Fibroblast of lung (primary cell): ENCODE measurements at places on chromosomes 6 and 20. TPM values are rescaled to one million over a fixed set of nuclear protein-coding genes. Genes with fewer than 3 reads are reported as not detected.

GRCh38 chr20:24795436-24795835, 153.6 kb upstream of the CST7 start:
- H3K36me3 ChIP-seq: no peaks in the 10 kb centered on the region
- no peak overlapping the region for H3K4me3 ChIP-seq
- no peaks in the 10 kb centered on the region for H3K27me3 ChIP-seq
- no peaks in the 10 kb centered on the region for H3K4me1 ChIP-seq
- peak; percentile 64 for DNase-seq
- H3K27ac ChIP-seq: no peak overlapping the region

DNA sequence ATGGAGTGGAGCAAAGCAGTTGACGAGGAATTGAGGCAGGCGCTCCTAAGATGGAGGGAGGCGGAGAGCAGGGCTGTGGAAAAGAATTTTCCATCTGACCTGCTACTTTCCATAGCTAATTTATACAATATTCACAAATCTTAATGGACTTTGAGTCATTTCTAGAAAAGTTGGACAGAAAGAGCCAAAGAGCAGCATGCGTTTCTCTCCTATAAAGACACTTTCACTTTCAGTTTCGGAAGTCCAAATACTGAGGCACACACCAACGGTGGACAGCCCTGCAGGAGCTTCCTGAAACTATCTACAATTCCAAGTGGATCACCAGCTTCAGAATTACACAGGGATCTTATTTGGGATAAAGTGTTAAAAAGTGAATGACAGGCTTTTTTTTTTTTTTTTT, 43.5 kb downstream of the PANK2 start:
- peaks cover 25% of the 10 kb centered on the region for H3K4me1 ChIP-seq
- peaks cover 7% of the 10 kb centered on the region for H3K36me3 ChIP-seq
- H3K4me3 ChIP-seq: peak overlapping the region; percentile 41
- DNase-seq: no peak

RAMACL gene
- 0.20 and 0.22 TPM in 2 replicates for polyA plus RNA-seq

DNA sequence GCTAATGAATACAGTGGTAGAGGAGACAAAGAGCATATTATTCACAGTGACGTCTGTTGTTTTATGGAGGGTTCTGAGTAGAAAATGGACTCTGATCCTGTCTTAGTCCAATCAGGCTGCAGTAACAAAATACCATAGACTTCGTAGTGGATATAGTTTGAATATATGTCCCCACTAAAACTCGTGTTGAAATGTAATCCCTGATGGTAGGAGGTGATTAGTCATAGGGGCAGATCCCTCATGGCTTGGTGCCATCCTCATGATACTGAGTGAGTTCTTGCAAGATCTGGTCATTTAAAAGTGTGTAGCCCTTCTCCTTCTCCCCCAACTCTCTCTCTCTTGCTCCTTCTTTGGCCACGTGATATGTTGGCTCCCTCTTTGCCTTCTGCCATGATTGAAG, 82.5 kb downstream of the CD83 start:
- no peaks in the 10 kb centered on the region for H3K36me3 ChIP-seq
- no peak overlapping the region for H3K4me3 ChIP-seq
- no peaks in the 10 kb centered on the region for H3K4me1 ChIP-seq
- H3K27ac ChIP-seq: no peak overlapping the region
- no peaks in the 10 kb centered on the region for H3K27me3 ChIP-seq

DNA sequence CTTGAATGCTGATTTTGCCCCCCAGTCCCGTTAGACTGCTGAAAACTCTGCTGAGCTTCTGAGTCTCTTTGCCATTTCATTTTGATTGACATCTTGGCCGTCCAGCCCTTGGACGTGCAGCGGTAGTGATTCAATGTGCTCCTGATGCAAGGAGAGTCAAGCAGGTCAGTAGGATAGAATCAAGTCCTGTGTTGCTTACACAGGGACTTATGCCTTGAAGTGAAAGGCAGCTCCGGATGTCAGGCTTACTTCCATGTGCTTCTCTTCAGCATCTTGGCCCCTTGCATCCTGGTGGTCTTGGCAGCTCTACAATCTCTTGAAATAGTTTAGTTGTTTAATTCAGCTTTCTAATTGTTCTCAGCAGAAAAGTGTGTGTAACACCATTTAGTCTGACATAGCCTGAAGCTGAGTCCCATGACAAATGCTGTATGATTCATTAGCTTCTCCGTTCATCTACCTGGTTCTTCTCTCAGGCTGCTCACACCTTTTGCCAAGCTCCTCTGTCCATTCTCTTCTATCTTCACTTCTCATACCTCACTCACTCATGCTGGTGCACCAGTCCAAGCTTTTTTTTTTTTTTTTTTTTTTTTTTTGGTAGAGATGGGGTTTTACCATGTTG, 76.0 kb downstream of the EZR start:
- no peaks in the 10 kb centered on the region for H3K36me3 ChIP-seq
- no peak for DNase-seq
- no peak overlapping the region for H3K27ac ChIP-seq
- H3K4me1 ChIP-seq: no peaks in the 10 kb centered on the region
- H3K4me3 ChIP-seq: no peak overlapping the region

GRCh38 chr6:106685833-106686232, 56.5 kb downstream of the QRSL1 start:
- no peak overlapping the region for H3K4me3 ChIP-seq
- DNase-seq: no peak
- no peaks in the 10 kb centered on the region for H3K4me1 ChIP-seq
- no peaks in the 10 kb centered on the region for H3K36me3 ChIP-seq
- no peak overlapping the region for H3K27ac ChIP-seq
